Activated CD8-positive, alpha-beta memory T cell treated with anti-CD3 and anti-CD28 coated beads for 48 hours (primary cell): ENCODE measurements at places on chromosomes 4 and X.

DNA sequence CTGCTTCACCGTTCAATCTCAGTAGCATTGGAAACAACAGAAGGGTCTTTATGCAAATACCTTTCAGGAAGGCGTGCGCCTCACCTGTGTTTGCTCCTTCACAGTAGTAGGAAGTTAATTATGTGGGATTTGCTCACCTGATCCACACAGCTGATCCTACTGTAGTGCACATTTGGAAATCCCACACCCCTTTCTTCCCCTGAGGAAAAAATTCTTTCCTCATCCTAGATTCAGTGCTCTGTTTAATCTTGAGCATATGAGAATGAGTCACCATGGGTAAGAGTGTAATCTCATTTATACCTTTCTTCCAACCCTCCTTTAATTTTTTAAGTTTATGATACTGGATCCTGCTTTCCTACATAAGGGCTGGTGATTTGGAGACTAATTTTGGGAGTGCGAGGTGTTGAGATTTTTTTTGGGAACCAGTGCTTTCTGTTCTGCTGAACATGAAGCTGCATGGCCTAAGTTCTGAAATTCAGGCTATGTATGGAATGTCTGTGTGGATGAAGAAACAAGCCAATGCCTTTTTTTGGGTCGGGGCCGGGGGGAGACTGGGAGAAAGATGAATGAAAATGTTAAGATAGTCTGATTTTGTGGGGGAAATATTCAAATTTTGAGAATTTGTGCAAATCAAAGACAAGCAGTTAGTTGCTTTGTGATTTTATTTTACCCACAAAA, 19.0 kb downstream of the GAB1 start:
- DNase-seq = no peak

DNA sequence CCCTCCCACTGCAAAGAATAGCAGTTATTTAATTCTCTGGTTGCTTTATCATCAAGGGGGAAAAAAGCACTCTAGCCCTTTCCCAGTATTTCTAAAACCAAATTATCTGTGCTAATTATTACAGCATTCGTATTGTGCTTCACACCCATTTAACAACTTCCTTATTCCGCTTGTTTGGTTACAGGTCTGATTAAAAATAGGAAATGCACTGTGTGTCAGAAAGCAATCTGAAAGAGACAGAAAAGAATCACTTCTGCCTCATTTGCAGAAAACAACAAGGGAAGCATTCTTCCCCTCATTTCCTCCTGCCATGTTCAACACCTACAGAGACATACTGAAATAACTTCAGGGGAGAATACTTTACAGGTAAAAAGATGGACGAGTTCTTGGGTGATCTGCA, 114.9 kb upstream of the MAP3K15 start:
- no peak for DNase-seq

- DNase-seq = no peak
Measured at GRCh38 chr4:182142176-182143085, 100.8 kb upstream of the TENM3 start.

GRCh38 chr4:83378419-83378818, 43.8 kb upstream of the HPSE start:
- DNase-seq = no peak

DNA sequence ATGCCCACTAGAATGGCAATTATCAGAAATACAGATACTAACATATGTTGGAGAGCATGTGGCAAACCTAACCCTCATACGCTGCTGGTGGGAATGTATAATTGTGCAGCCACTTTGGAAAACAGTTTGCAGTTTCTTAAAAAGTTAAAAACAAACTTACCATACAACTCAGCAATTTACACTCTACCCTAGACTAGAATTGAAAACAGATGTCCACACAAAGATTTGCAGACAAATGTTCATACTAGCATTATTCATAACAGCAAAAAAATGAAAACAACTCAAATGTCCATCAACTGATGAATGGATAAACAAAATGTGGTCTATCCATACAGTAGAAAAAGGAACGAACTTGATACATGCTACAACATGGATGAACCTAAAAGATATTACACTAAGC, 64.4 kb downstream of the SLC9A7 start:
- no peak for DNase-seq

- no peak for DNase-seq
Measured at GRCh38 chr4:185587030-185587426, 51.7 kb upstream of the PDLIM3 start.

DNA sequence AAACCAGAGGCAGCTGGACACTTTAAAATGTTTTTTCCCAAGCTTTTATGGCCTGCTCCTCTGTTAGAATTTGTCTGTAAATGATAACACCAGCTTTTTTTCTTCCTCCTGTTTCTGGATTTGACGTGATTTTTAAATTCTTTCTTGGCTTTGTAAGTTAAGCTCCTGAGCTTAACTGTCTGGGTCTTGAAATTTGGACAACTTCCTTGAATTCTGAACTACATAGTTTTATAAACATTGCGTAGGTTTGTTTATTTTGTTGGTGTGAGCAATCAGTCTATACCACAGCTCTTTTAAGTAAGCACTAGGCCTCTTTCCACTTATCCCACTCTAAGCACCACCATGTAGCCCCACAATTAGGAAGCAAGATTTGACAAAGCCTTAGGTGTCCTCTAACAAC, 144.4 kb upstream of the GUCY1A1 start:
- no peak for DNase-seq

GRCh38 chr4:111453216-111453615, 692.0 kb upstream of the FAM241A start:
- no peak for DNase-seq

GRCh38 chr4:7813674-7814073, 126.0 kb downstream of the AFAP1 start:
- no peak for DNase-seq

DNA sequence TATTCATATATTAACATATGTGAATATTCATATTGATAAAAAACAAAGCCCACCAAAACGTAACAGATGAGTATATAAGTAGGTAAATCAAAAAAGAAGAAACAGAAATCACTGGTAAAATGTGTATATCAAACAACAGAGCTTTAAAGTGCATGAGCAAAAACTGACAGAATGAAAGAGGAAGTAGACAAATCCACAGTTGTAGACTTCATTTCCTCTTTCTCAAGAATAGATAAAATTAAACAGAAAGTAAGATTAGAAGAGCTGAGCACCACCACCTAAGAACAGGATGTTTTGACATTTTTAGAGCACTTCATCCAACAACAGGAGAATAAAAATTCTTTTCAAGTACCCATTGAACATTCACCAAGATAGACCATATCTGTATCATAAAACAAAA, 64.6 kb downstream of the CNKSR2 start:
- DNase-seq = no peak

DNA sequence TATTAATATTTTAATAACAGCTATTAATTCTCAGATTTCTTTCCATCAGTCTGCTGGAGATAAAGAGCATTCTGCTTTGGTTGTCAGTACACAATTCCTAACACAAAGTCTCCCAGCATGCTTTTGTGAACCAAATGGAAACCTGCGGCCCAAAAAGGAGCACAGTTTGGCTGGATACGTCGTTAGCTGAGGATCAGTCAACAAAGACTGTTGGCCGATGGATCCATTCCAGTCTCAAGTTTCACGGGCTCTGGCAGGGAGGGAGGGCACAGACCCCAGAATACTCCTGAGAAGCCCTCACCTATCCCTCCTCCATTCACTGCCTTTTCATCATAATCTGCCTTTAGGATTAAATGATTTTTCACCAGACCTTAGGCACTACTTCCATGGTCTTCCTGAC, 26.3 kb upstream of the PRSS48 start:
- no peak for DNase-seq
